NCI-H748 treated with DMSO at 0.1 percent for 48 hours (cell line): ENCODE measurements at places on chromosomes 11 and 22.
A peak's percentile ranks its signal among the peaks of the same experiment; 100 is the strongest.

GRCh38 chr22:19663821-19664355 lies 50.4 kb upstream of the SEPTIN5 start:
- DNase-seq, result no peak

- no peak for DNase-seq
Observed at GRCh38 chr22:19840955-19841640, 13.6 kb downstream of the GNB1L start.

GRCh38 chr11:131649856-131650255 lies 279.4 kb downstream of the NTM start:
- no peak for DNase-seq

GRCh38 chr22:30044881-30045493 lies 35.3 kb upstream of the HORMAD2 start:
- no peak for DNase-seq

- DNase-seq, result no peak
Observed at GRCh38 chr11:128196235-128196634, 391.1 kb downstream of the ETS1 start.

DNA sequence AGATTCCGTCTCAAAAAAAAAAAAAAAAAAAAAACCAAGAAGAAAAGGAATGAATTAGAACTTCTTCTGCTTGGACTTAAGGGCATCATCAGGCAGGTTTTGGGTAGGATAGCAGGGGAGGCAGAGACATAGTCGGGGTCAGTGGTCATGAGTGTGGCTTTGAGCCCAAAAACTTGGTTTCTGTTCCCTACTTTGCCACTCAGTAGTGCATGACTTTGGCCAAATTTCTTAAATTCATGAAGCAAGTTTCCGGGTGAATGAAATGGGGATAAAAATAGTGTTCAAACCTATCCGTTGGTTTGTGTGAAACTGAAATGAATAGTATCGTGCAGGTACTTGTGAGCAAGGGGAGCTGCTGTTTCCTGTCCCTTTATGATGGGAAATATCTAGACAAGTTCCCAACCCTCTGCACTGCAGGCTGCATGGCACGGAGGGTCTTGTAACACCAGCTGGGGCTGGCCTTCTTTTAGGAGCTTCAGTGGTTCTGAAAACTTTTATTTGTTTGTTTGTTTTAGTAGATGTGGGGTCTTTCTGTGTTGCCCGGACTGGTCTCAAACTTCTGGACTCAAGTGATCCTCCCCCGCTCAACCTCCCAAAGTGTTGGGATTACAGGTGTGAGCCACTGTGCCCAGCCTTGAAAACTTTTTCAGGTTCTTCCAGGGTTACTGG lies 18.4 kb downstream of the NEAT1 start:
- DNase-seq, result no peak

DNA sequence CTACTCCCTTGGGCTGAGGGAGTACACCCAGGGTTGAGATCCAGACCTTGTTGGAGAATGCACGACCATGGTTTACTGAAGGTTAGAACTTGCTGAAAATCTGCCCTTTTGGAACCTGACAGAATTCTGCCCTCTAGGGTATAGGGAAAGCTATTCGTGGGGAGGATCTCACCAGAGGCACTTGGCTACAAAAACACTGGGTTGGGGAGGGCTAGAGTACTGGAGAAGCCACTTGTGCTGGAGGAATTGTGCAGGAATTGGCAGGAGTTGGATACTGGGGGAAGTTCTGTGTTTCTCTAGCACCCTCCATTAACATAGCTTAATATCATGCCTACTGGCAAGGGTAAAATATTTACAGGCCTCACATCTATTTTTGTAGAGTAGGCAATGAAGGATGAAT lies 55.8 kb downstream of the PPME1 start:
- DNase-seq, result no peak

DNA sequence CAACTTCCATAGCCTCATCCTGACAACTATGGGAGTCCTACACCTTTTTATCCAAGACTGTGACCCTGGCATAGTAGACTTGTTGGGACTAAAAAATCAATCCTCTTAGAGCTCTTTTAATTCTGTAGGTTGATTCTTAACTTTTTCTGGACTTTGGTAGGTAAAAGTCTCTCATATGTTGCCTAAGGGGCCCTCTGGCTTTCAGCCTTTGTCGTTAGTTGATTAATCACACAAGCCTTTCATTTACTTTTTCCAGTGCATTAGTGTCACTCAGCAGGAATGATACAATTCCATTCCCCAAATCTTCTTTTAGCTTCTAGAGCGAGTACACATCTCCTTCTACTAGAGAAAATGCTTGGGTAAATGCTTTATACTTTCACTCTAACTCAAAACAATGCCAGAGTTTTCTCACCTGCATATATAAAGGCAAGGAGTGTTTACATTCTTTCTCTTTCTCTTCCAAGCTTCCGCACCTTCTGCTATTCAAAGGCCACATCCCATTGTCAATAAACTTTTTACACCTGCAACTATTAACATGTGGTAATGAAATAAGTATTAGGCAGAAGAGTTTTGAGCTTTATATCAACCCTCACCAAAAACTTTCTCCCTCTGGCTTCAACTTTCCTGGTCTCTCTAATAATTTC lies 516.6 kb downstream of the FAM181B start:
- no peak for DNase-seq

DNA sequence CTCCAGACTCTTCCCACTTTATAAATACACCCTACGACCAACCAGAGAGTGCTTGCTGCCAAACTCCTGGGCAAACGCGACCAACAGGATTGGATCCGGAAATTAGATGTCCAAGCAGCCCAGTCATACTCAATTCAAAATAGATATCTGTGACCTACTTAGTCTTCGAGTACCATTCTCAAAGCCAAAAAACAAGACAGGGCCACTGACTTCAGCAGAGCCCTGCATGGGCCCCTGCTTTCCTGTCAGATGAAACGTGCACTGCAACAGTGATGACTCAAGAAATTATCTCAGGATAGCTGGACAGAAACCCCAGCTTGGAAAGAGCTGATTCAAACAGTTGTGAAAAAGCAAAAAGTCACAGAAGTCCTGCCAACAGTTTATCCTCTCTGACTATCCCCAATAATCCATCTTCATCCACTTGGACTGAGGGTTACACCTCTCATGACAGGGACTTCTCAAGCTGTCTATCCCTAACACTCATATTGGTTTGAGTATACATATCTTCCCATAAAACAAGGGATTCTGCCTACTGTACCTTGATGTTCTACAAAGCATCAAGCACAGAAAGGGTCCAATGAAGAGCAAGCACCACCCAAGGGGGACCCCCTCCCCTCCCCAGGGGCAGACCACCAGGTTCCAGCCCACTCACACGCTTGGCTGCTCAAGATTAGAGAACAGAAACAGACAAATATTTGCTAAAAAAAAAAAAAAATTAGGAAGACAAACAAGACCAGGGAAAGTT lies 17.4 kb downstream of the SMCO4 start:
- no peak for DNase-seq

- DNase-seq, result no peak
Observed at GRCh38 chr11:64040684-64041322, 5.1 kb downstream of the FLRT1 start.

- DNase-seq, result peak; percentile 68
Observed at GRCh38 chr11:73001615-73002014, 140.5 kb downstream of the FCHSD2 start.

- DNase-seq, result no peak
Observed at GRCh38 chr11:61297746-61298145, 2.6 kb upstream of the VWCE start.

- no peak for DNase-seq
Observed at GRCh38 chr22:32644252-32645100, 157.0 kb upstream of the TIMP3 start.

- DNase-seq, result no peak
Observed at GRCh38 chr11:86449993-86450629, 75.4 kb downstream of the CCDC81 start.

GRCh38 chr11:114348200-114349191 lies 51.8 kb downstream of the C11orf71 start:
- DNase-seq, result peak; percentile 26

- no peak for DNase-seq
Observed at GRCh38 chr11:126720539-126721235, 279.9 kb downstream of the KIRREL3 start.

GRCh38 chr11:44309478-44310205 lies at the start of gene ALX4:
Gene ALX4, minus strand, starts transcription at chr11:44310139. Its CDS starts 77 bp downstream, at chr11:44310062.
- peak; percentile 15 for DNase-seq

DNA sequence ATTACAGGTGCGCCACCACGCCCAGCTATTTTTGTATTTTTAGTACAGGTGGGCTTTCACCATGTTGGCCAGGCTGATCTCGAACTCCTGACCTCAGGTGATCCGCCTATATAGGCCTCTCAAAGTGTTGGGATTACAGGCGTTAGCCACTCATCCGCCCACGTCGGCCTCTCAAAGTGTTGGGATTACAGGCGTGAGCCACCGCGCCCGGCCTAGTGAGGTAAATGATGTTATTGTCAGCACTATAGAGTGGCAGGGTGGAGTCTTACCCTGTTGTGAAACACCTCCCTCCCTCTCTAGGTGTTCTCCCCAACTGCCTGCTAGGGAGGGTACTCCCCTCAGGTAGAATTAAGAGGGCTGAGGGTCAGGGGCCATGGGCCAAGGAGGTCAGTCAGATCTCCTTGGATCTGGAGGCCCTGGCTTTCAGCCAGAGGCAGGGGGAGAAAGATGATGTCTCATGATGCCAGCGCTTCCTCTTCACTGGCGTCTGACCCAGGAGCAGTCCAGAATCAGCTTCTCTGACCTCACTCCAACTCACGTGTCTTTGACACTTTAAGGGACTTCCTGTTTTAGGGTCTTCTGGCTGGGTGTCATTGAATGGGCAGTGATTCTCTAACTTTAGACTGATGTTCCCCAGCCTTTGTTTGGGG lies 2.0 kb downstream of the GGA1 start:
- no peak for DNase-seq

DNA sequence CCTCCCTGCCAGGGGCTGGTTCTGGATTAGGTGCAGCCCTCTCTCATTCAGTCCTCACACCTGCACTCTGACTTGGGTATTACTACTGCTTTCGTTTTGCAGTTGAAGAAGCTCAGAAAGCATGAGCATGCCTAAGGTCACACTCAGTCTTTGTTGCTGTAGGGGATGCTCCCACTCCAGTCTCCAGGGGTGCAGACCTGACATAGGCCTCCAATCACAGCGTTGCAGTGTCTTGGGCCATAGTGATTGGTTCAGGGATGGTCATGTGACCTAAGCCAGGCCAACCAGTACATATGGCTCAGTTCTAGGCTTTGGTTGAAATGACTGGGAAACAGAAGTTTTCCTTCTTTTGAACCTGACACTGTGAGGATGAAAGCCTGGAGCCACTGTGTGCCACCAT lies 61.7 kb downstream of the FBXO7 start:
- DNase-seq, result no peak

GRCh38 chr11:2528301-2529050 lies 83.7 kb downstream of the KCNQ1 start:
- DNase-seq, result no peak
